ENCODE measurements at places on chromosomes 1 and 21. TPM values are rescaled to one million over a fixed set of nuclear protein-coding genes. Genes with fewer than 3 reads are reported as not detected.
A peak's percentile ranks its signal among the peaks of the same experiment; 100 is the strongest.

- no peak for DNase-seq
Observed at GRCh38 chr21:46055863-46056281, 42.0 kb upstream of the COL6A2 start.

- DNase-seq = no peak
Observed at GRCh38 chr1:93716163-93716562, 34.5 kb upstream of the BCAR3 start.

DNA sequence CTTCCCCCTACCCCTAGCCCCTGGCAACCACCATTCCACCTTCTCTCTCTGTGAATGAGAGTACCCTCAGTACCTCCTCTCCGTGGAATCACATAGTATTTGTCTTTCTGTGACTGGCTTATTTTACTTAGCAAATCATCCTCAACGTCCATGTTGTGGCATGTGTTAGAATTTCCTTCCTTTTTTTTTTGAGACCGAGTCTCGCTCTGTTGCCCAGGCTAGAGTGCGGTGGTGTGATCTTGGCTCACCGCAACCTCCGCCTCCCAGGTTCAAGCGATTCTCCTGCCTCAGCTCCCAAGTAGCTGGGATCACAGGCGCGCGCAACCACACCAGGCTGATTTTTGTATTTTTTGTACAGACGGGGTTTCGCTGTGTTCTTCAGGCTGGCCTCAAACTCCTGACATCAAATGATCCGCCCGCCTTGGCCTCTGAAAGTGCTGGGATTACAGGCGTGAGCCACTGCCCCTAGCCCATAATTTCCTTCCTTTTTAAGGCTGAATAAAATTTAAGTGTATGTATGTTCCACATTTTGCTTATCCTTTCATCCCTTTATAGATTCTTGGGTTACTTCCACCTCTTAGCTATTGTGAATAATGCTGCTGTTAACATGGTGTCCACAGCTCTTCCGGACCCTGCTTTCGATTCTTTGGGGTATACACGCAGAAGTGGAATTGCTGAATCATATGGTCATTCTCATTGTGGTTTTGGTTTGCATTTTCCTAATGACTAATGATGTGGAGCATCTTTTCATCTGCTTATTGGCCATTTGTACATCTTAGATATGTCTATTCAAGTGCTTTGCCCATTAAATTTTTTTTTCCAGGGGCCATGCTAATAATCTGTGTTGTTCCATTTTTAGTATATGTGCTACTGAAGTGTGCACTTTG, 32.3 kb downstream of the ERRFI1 start:
- DNase-seq = no peak

GRCh38 chr1:199684686-199685273, 342.7 kb upstream of the NR5A2 start:
- DNase-seq = peak; percentile 73

The GLIS1 gene
- not detected for total RNA-seq

GRCh38 chr1:29802181-29803068, 566.1 kb downstream of the PTPRU start:
- DNase-seq = no peak

The ZNF648 gene
- total RNA-seq = not detected
